Cerebellar nuclear complex (tissue), 1 donor: ENCODE measurements at places on chromosomes 2 and 18.
A peak's percentile ranks its signal among the peaks of the same experiment; 100 is the strongest.

DNA sequence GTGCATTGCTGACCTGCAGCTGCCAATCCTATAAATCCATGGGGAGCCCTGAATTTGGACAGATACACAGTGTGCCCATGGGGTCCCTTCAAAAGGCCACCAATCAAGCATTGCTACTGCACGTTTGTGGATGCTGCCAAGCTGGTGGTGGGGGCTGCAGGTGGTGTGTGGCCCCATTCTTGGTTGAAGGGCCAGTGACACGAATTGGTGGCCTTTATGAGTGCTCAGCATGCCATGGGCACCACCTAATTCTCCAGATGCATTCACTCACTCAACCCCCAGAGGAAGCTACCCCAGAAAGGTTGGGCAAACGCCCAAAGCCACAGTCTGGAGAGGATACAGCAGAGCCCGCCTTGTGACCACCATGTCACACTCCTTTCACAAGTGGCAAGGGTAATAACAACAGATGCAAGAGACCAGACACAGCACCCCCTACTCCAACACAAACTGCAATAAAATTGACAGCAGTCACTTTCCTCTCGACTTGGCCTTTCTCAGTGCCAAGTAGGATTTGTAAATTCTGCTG, 27.1 kb downstream of the MC2R start:
- DNase-seq = no peak

GRCh38 chr18:73733376-73733775, 414.3 kb downstream of the FBXO15 start:
- no peak for DNase-seq

DNA sequence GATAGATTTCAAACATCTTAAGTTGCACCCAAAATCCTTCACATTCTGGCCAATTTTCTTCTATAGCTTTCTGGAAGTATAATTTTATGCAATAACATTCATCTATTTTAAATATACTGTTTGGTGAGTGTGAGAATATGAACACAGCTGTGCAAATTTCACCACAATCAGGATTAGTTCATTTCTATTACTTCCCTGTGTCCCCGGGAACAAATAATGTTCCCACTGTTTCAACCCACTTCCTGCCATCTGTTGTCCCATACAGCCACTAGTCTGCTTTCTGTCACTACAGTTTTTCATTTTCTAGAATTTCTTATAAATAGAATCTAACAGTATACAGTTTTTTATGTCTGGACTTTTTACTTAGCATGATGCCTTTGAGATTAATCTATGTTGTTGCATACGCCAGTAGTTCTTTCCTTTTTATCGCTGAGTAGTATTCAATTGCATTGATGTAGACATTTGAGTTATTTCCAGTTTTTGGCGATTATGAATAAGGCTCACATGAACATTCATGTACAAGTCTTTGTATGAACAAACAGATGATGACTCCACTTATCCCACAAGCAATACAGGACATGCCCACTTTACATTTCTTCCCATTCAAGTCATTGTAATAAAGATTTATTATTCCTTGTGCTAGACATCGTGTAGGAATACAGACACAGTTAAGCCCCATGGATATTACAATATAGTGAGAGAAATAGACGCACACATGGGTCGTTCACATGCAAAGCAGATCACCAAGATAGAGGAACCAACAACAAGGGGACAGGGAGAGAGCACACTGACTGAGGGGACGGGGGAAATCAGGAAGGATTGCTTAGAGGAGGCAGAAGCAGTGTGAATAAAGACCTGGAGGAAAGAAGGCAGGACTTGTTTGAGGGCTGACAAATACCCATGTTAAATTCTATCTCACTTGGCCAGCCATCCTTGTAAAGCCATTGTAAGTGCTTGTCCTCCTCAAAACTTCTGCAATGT, 72.9 kb upstream of the PAX8 start:
- DNase-seq = no peak

DNA sequence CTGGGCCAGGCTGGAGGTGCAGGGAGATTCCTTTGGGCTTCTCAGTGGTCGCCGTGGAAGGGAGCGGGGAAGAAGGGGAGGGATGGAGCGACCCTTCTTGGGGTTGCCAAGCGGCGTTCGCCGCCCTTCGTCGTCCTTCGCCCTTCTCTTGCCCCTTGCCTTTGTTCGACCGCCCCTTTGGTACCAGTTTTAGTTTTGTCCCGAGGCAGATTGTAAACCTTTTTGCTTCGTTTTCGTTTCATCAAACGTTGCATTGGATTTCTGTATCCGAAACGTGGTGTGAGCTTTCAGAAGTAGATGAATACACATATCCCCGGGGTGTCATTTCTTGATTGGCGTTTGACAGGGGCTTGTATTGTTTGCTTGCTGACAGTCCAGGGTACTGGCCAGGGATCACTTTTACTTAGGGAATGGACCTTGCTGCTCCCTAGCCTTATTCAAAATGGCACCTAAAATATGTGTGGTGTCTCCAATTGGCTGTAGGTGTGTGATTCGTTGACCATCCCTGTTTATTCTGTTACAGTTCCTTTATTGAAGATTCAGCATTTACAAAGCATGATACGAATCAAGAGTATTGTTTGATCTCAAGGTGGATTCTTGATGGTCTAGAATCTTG, 788 bp downstream of the USP14 start:
- DNase-seq = no peak

- no peak for DNase-seq
Measured at GRCh38 chr2:37920570-37920969, 4.5 kb upstream of the RMDN2 start.

GRCh38 chr18:74194691-74195090, 46.4 kb downstream of the TIMM21 start:
- DNase-seq = no peak

DNA sequence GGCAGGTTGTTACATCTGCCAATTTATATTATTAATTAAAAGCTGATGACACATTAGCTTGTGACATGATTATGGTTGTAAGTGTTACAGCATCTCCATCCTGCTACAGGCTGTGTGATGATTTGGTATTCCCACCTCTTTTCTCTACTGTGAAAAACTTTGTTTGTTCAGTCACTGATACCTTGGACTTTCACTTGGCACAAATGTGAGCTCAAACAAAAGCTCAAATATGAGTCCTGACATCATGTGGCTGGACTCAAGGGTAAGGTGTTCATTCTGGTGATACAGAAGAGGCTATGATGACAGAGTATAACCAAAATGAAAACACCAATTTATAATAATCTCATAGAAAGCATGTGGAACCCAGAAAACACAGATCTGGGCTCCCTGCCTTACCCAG, 11.4 kb upstream of the IL36A start:
- no peak for DNase-seq

DNA sequence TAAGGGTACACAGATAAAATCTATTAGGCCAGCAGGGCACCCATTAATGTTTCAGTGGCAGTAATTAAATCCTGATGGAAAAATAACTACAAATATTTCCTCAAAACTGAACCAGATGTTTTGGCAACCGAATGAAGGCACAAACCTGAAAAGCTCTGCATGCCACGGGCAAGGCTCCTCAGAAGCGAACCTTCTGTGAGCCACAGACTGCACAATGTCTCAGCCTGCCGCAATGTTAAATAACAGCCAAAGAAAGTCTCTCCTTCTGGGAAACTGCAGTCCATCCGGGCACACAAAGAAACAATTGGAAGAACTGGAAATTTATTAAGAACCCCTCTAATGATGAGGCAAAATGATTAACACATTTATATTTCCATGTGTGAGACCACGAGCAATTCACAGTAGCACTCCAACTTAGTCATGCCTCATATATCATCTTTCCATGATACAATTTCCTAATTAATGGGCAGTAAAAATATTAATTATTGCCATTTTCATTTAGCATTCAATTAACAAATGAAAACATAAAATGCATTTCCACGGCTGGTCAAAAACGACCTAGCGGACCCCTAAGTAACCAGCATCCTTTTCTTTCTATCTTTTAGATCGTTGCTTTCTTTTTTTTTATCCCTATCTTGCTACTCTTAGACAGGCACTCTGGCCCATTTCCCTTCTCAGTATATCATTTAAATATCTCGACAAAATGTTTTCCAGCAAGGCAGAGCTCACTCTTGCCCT, 237.5 kb downstream of the EPHA4 start:
- DNase-seq = no peak

- DNase-seq = peak; percentile 2
Measured at GRCh38 chr2:177334940-177335543, 57.5 kb upstream of the AGPS start.

DNA sequence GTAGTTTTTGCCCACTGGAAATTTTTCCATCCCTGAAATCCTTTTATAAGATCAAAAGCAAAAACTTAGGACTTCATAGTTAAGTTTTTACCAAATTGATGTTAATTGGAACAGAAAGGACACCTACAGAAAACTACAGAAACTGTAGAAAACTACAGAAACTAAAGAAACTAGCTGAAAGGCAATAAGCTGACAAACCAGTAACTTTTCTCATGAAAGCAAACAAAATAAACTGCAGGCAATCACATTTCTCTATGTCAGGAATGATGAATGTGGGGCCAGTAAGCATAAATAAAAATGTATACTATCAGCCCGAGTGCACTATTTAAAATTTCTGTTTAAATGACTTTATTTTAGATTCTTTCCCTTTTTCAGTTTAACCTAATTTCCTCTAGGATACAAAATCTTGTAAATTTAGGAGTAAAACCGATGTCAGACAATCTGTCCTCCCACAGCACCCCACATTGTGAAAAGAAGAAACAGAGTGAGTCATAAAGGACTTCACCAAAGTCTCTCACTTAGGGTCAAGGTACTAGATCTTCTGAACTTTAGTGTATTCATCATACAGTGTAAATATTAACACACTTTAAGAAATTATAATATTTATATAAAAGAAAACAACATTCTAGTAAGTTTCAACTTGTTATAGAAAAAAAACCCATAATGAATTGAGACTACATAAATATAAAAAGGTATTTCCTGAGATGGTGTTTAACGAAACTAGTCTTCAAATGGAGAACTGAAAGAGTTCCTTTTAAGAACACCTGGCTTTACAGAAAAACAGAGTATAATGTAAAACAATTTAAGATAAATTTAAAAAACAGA, 46.6 kb downstream of the USP40 start:
- DNase-seq = no peak

GRCh38 chr2:172253190-172254052, 150.7 kb upstream of the DLX2 start:
- no peak for DNase-seq

GRCh38 chr2:58541511-58541910, 300.4 kb upstream of the FANCL start:
- DNase-seq = no peak

DNA sequence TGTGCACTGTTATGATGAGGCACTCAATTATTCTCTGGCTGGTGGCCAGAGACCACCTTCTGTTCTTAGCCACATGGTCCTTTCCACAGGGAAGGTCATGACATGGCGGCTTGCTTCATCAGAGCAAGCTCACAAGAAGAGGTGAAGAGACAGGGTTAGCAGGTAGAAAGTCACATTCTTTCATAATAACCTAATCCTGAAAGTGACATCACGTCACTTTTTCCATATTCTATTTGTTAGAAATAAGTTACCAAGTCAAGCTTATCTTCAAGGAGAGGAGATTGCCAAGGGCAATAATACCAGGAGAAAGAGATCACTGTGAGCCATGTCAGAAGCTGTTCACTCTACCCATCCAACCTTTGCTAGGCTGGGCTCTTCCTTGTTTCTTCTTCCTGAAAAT, 139.4 kb downstream of the OSR1 start:
- no peak for DNase-seq

GRCh38 chr2:119063177-119063576, 95.4 kb downstream of the C1QL2 start:
- no peak for DNase-seq

- DNase-seq = no peak
Measured at GRCh38 chr2:660586-661359, 16.4 kb downstream of the TMEM18 start.

- no peak for DNase-seq
Measured at GRCh38 chr18:48333563-48333962, 75.6 kb downstream of the ZBTB7C start.

- DNase-seq = no peak
Measured at GRCh38 chr2:203743441-203743981, 37.1 kb downstream of the CD28 start.

DNA sequence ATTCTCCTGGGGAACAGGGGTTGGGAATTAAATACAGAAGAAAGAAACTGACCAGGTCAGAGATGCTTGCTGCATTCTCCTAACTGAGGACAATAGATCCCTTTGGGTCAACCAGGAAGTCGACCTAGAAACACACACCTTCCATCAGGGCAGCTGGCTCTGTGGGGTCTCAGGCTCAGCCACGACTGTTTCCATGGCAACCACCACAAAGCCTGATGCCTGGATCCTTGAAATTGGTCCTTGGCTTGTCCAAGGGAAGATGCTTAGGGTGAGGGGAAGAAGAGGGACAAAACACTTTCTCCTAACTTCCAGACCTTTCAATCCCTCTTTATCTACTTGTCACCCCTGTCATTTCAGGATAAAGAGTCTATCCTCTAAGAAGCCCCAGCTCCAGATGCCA, 194.4 kb downstream of the ALK start:
- DNase-seq = no peak

DNA sequence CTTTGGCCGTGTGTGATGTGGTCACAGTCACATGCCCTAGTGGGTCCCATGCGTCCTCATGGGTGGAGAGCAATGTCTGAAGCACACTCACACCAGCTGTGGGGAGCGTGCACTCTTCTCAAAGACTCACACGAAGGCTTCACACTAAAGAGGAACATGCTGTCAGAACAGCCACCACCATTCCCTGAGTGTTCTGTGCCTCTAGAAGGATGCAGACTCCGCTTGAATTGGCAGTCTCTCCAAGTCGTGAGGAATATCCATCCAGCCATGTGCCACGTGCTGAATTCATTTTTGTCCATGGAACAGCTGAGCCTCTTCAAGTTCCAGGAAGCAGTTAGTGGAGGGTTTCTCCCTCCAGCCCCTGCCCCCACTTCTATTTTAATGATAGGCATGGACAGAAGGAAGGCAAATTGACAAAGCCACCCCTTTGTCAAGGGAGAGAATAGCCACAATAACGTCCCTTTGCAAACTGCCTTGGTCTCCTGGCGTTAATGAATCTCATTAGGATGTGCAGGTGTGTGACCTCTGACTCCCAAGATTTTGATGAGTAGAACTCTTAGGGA, 464.3 kb upstream of the ID2 start:
- DNase-seq = no peak

DNA sequence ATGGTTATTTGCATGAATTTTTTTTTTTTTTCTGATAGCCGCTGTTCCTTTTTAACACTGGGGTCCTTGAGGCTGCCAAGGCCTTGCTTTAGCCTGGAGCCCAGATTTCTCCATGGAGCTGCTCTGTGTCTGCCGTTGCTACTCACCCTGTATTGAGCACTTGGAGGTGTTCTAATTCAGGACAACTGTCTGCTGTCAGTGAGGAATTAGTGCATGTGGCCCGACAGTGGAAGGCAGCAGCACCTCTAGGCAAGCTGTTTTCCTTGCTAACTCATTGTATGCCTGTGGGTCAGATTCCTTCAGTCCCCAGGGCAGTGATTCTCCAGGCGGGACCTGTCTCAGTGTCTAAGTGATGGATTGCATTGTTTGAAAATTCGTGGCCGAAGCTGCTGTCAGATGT, 147.7 kb upstream of the DPP10 start:
- no peak for DNase-seq

GRCh38 chr2:85554980-85555612, 6.2 kb downstream of the GGCX start:
- DNase-seq = no peak

- DNase-seq = no peak
Measured at GRCh38 chr18:5155218-5155906, 41.7 kb downstream of the AKAIN1 start.

- DNase-seq = no peak
Measured at GRCh38 chr2:161177969-161178368, 17.7 kb downstream of the TANK start.
